ENCODE measurements at places on chromosomes 5 and 9.
A peak's percentile ranks its signal among the peaks of the same experiment; 100 is the strongest.

- DNase-seq, result no peak
Observed at GRCh38 chr5:109863752-109864151, 174.0 kb downstream of the MAN2A1 start.

DNA sequence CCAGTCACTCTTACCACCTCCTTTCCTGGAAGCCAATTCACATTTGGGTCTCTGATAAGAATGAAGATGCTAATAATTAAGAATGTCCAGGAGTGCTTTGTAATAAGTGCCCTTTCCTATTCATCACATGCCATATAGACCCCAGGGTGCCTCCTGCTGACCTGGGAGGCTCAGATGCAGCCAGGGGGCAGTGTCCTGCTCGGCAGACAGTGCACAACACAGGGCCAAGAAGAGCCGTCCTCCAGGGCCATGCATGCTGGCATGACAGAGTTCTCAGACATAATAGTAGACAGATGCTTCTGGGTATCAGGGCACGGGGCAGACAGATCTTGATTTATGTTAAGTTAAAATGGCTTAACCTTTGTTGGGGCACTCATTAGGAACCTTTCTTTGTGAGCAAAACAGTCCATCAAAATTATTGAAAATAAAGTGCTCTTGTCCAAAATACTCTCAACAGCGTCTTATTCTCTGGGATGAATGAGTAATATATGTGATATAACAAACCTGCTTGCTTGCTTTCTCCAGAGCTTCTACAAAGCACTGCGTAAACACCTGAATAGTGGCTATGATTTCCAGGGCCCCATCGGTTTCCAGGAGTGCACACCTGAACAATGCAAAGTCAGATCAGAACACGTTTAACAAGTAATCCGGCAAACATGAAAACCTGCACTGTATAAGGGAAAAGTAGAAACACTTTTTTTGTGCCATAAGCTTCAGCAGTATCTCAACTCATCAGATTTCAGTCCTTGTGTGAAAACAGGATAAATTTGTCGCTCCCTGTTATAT lies 192.7 kb downstream of the FANCC start:
- DNase-seq, result no peak

- no peak for DNase-seq
Observed at GRCh38 chr5:31823472-31823871, 184.5 kb downstream of the PDZD2 start.

GRCh38 chr9:120261419-120261818 lies 318.5 kb downstream of the CDK5RAP2 start:
- DNase-seq, result no peak

GRCh38 chr9:84397151-84397728 lies 56.7 kb upstream of the SLC28A3 start:
- DNase-seq, result peak; percentile 10

GRCh38 chr5:28275931-28276330 lies 1237.5 kb upstream of the CDH9 start:
- DNase-seq, result no peak

- DNase-seq, result no peak
Observed at GRCh38 chr5:82820961-82821845, 256.0 kb downstream of the TMEM167A start.

GRCh38 chr9:108300306-108301287 lies 555.2 kb downstream of the ACTL7B start:
- no peak for DNase-seq

DNA sequence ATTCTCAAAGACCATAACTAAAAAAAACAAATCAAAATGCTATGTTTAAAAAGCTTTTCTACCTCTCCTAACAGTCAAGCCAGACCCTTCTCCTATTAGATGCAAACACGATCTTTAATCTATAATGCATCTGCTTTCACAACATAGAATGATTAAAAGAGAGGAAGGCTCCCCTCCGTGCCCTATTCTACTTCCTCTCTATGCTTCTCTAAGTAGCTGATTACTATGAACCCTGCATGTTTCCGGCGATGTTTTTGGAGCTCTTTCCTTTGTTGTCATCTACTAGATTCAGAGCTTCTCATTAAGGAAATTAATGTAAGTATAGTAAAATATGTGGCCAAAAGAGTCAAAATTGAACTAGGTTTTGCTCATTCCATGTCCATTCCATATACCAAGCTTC lies 29.2 kb upstream of the CEP120 start:
- DNase-seq, result no peak

- no peak for DNase-seq
Observed at GRCh38 chr9:110531776-110532175, 47.8 kb downstream of the SVEP1 start.

DNA sequence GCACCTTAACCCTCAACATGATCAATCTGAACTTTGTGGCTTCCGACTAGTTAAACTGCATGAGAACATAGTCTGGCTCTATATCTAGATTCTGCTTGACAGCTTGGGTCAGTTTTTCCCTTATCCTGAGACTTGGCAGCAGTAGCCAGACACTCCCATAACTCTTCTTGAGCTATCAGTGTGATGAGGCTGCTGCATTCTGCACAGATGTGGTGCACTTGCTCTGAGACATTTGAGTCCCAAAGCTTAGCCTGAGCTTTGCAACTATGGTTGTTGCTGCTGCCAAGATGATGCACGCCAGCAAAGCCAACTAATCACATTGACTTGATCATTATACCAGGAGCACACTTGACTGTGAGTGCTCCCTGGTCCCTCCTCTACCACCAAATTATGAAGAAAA lies 36.2 kb downstream of the MOCS2 start:
- DNase-seq, result no peak

DNA sequence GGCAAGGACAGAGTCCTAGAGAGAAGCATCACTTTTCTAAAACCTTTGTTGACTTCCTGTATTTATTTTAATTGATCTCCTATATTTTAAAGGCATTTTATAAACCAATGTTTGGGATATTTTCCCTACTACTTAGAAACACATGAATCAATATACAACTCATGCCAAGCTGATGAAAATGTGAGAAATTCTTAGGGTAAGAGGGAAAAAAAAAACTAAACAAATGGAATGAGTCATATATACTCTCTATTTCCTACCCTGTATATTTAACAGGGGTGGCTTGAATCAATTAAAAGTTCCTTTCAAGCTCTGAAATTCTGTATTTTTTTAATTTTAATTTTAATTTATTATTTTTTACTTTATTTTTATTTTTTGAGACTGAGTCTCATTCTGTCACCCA lies 19.6 kb downstream of the BAAT start:
- no peak for DNase-seq

GRCh38 chr5:127441799-127442484 lies 75.5 kb upstream of the PRRC1 start:
- DNase-seq, result no peak

DNA sequence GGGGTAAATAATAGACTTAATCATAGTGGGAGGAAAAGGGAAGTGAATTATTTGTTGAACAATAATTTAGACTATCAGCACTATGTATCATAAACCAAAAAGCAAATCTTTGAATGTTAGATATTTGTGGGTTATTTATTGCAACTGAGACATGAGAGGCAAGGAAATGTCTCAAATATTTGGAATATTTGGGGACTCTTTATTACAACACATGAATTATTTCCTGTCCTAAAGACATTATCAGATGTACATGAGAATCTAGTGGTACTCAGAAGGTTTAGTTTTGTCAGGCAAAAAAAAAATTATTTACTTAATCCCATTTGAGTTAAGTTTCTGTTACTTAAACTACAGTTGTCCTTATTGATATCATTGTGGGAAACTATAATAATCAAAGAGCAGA lies 91.1 kb downstream of the TLR4 start:
- no peak for DNase-seq

DNA sequence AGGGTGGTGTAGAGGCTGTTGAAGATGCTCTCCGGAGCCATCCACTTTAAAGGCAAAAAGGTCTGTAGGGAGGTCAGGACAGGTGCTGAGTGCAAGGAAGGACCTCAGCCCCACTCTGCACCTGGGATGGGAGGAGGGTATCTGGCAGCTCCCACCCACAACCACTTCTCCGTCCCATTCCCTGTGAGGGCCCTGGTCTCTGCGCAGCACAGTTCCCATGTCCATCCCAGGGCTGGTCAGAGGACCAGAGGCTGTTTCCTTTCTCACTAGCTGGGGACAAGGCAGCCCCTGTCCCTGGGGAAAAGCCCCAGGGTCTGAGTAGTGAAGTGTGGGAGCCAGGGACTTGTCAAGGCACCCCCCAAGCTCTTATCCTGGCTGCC lies 33.7 kb upstream of the CSF1R start:
- no peak for DNase-seq

DNA sequence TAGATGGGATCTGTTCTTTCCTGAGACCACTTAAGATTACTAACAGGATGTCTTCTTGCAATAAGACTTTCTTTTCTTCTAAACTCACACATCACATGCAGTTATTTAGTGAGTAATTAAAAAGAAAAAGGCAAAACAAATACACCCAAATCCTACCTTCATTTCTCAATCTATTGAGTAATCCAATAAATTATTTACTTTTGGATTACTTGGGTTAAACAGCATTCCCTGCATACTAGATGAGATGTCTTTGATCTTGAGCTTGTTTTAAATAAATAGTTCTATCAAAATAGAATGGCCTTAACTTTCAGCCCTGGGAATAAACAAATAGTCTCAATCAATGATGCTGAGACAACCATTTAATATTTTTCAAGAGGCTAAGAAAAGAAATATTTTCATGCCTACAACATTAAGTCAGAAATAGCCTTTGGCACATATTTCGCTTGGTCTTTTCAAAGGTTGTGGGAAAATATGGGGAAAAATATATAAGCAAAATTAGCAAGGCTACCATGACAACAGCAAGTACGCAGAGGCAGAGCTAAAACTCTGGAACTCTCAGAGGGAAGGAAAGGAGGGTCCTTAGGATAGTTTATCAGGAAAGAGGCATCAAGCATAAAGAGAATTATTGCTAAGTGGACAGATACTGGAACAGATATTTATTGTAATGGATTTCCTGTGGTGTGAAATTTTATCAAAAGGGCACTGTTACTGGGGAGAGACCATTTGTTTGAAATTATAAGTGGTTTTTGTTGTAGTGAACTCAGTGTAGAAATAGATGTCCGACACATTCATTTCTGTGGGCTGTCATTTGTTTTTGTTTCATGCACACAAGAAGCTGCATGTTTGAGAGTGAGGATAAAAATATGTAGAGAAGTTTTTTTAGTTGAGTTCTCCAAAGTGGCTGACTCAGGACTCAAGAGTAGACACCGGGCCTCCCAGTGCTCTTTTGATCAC lies 70.2 kb upstream of the CDH6 start:
- no peak for DNase-seq

DNA sequence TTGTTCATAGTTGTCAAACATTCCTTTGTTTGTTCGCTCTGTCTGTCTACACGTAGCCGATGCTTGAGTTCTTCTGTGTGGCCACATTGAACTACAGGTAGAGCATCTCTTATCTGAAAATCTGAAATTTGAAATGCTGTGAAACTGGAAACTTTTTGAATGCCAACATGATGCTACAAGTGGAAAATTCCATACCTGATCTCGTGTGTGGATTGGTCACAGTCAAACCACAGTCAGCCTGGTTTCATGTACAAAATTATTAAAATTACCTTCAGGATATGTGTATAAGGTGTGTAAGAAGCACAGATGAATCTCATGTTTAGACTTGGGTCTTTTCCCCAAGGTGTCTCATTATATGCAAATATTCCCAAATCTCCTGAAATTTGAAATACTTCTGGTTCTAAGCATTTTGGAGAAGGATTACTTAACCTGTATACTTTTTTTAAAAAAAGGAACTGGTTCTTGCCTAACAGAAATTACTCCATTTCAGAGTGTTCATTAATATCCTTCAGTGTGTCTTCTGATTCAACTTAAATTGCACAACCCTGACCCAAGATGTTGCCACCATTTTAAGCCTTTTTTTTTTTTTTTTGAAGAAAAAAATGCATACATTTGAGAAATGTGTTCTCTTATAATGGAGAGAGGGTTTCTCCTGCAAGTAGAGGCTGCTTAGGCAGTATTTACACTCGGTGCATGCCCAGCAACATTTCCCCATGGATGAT lies 254.3 kb downstream of the MAST4 start:
- no peak for DNase-seq

GRCh38 chr5:10431415-10431814 lies 10.3 kb upstream of the ROPN1L start:
- no peak for DNase-seq

GRCh38 chr9:133210202-133210532 lies 1.1 kb upstream of the OBP2B start:
- no peak for DNase-seq

- no peak for DNase-seq
Observed at GRCh38 chr9:112780450-112781036, 30.0 kb downstream of the SNX30 start.

DNA sequence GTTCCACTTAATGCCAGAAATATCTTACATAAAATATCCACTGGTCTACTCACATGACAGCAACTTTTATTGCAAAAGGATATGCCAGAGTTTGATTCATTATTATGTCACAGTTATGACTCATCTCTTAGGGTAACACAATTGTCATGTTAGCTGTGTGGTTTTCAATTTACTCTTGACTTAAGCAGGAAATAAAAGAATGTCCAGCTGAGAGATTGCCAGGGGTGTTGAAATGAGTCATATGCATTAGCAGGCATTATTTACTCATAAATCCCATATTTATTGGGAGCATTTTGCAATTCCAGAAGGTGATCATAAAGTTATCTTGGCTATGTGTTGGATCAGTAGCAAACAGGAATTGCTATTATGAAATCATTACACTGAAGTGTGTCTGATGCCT lies 1164.6 kb upstream of the CDH18 start:
- no peak for DNase-seq

GRCh38 chr5:142151436-142152383 lies 43.1 kb downstream of the NDFIP1 start:
- DNase-seq, result no peak

DNA sequence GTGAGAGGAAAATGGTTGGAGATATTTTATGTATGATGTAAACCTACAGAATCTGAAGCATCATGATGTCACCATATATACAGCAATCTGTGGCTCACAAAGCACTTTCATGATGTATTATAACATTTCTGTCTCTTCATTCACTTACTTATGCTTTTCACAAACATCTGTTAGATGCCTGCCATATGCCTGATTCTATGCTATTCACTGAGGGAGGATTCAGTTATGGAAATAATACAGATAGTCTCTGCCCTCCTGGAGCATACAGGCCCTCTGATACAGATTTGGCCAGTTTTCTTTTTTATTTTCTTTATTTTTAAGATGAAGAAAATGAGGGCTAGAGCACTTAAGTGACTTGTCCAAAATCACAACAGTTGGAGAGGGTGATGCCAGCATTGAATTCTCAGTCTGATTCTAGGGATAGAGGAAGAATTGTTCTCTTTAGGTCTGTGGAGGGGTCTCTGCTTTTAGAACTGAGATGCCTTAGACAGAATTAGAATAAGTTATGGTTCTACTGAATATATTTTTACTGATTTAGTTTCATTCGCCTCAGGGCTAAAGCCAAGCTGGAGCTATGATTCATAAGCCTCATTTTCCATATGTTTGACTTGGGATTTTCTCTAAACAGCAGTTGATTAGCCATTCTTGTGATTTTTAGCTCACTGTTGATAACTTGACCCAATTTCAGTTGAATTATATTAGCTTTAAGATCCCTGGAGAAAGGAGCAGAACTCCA lies 636.4 kb downstream of the PRELID2 start:
- DNase-seq, result no peak

DNA sequence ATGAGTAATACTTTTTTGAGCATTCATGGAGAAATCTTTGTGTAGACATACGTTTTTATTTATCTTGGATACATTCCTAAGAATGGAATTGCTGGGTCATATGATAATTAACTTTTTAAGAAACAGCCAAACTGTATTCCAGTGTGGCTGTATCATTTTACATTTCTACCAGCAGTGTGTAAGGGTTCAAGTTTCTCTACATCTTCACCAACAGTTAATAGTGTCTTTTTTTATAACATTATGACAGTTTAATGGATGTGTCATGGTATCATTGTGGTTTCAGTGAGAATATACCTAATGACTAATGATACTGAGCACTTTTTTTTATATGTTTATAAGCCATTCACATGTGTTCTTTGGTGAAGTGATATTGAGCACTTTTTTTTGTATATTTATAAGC lies 52.4 kb downstream of the NIPBL start:
- no peak for DNase-seq

All from activated T-helper 1 cell treated with Interleukin-2 at 50 U/mL for 16 hours (primary cell).